ENCODE measurements at places on chromosomes 3 and 15.

GRCh38 chr3:13012221-13012691, 61.0 kb downstream of the IQSEC1 start:
- DNase-seq, result no peak

- no peak for DNase-seq
These were observed 40.0 kb downstream of the ASB7 start for GRCh38 chr15:100642213-100642949.

DNA sequence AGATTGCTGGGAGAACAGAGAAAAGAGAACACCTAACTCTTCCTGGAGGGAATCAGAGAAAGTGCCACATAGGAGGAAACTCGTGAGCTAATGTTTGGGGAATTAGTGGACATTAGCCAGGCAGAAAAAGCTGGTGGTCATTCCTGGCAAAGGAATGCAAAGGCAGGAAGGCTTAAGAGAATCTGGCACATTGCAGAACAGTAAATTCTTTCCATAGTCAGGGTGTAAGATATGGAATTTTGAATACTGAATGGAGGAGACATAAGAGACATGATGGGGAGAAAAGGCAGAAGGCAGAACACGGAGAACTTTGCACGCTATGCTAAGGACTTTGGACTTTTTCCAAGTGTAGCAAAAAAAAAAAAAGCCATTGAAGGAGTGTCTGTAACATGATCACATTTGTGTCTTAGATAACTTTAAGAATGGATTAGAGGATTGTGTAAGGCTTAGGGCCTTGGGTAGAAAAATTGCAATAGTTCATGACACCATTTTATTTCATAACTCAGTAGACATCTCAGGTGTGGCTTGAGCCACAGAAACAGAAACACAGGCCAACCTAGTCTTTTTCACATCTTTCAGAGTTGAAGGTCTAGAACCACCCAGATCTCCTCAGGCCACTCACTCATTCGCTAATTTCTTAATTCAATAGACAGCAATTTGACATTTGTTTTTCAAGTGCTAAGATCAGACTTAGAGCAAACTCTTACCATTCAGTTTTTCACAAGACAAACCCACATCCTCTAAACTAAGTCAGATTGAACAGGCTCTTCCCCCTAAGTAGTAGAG, 31.2 kb upstream of the CCDC80 start:
- peak; percentile 61 for DNase-seq

- no peak for DNase-seq
These were observed 142.0 kb upstream of the UBE2E1 start for GRCh38 chr3:23663661-23664186.

DNA sequence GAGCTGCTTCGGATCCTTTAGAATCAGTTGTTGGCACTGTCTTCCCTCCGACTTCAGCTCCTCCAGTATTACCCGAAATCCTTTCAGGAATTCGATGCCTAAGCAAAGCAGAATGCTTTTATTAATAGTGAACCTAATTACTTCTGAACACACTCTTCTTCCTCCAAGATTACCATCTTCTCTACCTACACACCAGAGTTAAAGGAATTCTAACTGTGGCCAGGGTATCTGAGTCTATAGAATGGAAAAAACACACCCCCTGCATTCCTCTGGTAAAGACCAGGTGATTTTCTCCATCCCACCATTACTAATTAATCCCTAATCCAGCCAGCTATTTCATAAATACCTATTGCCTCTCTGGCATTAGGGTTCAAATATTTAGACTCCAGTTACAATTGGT, 49.8 kb downstream of the SPATA12 start:
- no peak for DNase-seq

GRCh38 chr3:11764931-11765363, 81.7 kb downstream of the TAMM41 start:
- DNase-seq, result peak; percentile 37

DNA sequence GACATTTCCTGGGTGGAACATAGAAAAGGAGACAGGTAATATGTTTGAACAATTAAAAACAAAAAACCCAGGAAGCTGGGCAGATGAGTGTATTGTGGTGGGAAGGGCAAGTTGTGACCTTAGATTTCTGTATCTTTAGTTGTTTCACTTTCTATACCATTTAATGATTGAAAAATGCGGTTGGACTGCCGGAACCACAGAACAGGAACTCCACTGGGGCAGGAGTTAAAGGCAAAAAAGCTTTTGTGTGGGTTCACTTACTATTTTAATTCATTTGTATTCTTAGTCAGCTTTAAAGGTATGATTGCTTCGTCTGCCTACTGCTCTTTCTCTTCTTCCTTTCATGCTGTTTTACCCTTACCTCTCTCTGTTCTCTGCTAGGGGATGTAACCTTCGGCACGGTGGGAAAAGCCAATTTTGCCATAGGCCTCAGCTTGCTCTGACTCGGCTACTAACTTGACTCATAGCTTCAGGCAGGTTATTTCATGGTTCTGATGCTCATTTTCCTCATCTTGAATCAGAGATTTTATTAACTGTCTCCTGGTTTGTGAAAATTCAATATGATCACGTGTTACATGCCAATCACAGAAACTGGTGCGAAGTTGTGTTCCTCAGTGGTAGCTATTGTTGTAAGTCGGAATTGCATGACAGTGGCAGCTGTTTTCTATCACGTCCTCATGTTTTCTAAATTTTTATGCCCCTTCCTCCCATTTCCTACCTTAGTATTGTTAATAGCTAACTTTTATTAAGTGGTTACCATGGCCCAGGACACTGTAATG, 1.6 kb upstream of the MCTP2 start:
- DNase-seq, result no peak

- no peak for DNase-seq
These were observed 82.2 kb downstream of the KLF15 start for GRCh38 chr3:126274735-126275619.

DNA sequence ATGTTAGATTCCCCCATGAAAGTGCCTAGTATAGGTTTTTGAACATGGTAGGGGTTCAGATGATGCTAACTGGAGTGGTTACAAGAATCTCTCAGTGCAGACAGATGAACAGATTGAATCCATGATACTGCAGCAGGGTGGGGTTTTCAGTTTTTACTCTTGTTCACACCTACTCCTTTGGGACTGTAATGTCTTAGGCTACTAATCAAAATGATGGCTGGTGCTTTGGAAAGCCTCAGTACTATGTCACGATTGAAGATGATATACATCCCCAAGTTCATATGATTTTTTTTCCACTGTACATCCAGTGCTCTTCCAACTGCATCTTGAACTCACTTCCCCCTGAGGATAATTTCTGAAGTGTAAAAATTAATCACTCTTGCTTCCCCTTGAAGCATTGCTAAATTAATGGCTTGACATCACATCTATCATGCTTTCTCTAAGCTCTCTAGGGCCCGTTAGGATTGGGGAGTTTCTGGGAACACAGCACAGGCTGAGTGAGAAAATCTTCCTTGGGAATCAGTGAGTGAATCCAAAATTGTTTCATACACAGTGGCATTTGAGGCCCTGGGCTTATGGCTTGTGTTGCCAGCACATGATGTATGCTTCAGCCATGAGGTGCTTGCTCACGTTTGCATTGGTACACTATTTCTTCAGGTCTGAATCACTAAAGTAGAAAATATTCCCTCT, 115.0 kb upstream of the TPRG1 start:
- DNase-seq, result no peak

DNA sequence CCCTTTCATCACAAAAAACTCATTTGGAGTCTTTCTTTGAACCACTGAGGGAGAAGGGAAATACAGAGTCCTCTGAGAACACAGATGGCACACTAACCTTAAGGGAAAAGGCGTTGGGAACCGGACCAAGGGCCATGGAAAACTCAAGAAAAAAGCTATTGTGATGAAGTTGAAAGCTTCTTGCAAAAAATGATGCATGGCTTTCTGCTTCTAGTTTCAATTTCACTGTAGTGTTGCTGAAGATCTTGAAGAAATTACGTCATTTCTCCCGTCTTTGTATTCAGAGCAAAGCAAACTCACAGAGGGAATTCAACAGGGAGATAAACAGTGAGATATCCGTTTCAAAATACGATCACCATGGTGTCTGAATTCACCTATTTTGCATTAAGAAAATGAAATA, 642.3 kb upstream of the ADAMTS9 start:
- DNase-seq, result no peak

GRCh38 chr15:48603922-48604321, 41.6 kb downstream of the FBN1 start:
- DNase-seq, result no peak

GRCh38 chr3:46024131-46024530, 3.2 kb downstream of the XCR1 start:
- no peak for DNase-seq

- DNase-seq, result no peak
These were observed 17.9 kb upstream of the TM4SF1 start for GRCh38 chr3:149395107-149396089.

Measured in HTR-8/SVneo (cell line).